ENCODE measurements at places on chromosomes 7 and 10.

DNA sequence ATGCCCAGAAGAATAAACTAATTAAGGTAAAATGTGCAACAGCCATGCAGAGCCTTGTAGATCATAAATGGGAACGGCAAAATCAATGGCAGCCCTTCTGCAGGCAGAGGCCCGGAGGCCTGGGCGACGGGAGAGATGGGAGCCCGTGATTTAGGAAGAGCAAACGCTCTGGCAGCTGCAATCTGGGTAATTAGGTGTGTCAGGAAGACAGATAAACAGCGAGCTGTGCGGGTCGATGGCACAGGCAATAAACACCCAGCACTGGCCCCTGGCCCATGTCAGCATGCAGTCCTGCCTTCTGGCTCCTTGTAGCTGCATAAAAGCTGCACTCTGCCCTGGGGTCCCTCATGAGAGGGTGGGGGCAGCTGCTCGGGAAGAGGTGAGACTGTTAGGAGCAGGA, 78.0 kb downstream of the GOLGA7B start:
- DNase-seq: no peak

DNA sequence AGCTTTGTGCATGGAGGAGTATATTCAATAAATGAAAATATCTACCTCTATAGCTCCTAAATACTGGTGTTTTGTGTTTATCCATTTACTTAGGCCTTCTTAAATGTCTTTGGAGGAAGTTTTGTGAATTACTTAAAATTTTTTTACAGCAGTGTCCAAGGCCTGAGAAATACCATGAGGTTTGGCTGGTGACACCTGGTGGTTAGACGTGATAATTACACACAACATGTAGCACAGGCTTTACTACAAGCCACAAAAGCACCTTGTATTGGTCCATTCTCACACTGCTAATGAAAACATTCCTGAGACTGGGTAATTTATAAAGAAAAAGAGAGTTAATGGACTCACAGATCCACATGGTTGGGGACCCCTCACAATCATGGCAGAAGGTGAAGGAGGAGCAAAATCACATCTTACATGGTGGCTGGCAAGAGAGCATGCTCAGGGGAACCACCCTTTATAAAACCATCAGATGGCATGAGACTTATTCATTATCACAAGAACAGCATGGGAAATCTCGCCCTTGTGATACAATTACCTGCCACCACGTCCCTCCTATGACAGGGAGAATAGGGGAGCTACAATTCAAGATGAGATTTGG, 20.6 kb downstream of the HYAL4 start:
- peak; percentile 23 for DNase-seq

- no peak for DNase-seq
Observed at GRCh38 chr10:26524161-26524896, 86.2 kb downstream of the APBB1IP start.

- DNase-seq: no peak
Observed at GRCh38 chr10:29807163-29807806, 172.5 kb upstream of the SVIL start.

GRCh38 chr7:120407010-120407409, 134.0 kb downstream of the KCND2 start:
- DNase-seq: no peak
